ENCODE measurements at places on chromosomes 12 and 14.

GRCh38 chr12:31297572-31298514 is 28.1 kb downstream of the SINHCAF start:
- no peak for DNase-seq

- no peak for DNase-seq
Observed at GRCh38 chr12:2745655-2746054, 49.1 kb upstream of the FKBP4 start.

GRCh38 chr14:42224053-42224888 is 617.6 kb downstream of the LRFN5 start:
- DNase-seq: peak; percentile 63

DNA sequence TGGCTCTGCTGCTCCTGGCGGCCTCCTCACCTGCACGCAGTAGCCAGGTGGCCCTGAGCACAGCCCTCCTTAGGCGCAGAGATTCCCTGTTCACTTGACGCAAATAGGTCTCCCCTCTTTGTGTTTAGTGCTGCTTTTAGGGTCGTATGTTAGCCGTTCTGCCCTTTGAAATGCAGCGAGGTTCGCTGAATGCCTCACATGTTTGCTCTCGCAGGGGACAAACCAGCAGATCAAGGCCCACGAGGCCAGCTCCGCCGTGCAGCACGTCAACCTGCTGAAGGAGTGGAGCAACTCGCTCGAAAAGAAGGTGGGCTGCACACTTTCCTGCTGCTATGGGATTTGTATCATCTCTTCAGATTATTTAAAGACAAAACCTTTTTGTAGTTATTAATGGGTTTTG is 31.4 kb upstream of the AMN start:
- no peak for DNase-seq

DNA sequence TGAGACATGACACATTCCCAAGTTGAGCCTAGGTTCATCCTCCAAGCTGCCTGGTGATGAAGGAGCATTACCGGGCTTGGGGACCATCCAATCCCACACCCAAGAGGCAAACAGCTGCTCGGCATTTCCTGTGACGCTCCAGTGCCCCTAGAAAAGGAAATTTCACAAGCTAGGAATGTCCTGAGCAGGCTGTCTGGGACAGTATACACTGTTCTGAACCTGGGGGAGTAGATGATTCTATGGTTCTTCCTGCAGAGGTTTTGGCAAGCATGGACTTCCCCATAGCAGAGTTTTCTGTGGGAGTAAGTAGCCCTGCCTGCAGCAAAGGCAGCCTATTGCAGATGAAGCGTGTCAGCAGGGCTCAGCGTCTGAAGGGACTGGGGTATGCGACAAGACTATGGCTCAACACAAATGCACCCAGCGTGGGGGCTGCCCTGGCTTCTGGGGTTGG is 47.4 kb upstream of the SRSF5 start:
- DNase-seq: peak; percentile 72

GRCh38 chr12:14956024-14956891 is 5.1 kb downstream of the ARHGDIB start:
- no peak for DNase-seq

DNA sequence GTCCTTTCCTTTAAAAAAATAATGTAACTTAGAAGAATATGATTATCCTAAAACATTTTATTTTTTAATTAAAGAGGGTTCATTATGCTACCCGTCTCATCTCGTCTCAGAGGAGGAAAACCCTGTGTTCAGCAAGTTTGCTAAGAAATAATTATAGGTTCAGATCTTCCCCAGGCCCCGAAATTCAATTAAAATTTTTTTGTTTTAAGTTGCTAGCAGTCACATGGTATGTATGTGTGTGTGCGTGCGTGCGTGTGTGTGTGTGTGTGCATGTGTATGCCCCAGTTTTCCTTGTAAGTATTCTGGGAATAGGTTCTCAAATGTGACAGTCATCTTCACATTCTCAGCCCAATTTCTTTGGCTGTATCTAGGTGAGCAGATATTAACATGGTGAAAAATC is 86.6 kb upstream of the HOXC13 start:
- no peak for DNase-seq
